Kidney glomerular epithelial cell (primary cell): ENCODE measurements at places on chromosomes 5 and 9.

DNA sequence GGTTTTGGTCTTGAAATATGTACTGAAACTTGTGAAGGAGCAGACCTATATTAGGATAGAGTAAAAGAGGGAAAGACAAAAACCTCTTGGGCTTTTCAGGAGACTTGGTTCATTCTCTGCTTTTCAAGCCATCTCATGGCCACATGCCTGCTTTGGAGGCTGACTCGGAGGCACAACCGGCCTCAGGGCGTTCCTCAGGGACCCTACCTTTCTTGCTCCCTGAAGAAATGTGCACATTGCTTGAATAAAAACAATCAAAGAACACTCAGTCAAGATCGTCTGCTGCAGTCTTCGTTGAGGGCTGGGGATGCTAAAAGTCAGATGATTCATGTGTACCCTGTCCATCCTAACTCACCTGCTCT is 994 bp downstream of the IRGM start:
- no peak for DNase-seq

GRCh38 chr5:33228149-33228548 is 212.6 kb upstream of the TARS1 start:
- DNase-seq = no peak

DNA sequence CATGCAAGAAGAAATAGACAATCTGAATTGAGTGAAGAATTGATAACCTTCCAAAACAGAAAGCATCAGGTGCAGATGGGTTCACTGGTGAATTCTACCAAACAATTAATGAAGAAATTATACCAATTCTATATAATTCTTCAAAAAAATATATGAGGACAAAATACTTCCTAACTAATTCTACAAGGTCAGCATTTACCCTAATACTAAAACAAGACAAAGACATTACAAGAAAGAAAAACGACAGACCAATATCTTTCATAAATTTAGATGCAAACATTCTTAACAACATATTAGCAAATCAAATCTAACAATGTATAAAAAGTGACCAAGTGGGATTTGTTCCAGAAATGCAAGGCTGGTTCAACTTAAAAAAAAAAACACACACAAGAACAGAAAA is 183.9 kb downstream of the BARX1 start:
- DNase-seq = no peak

GRCh38 chr5:122581629-122582028 is 193.3 kb upstream of the SNX2 start:
- no peak for DNase-seq

GRCh38 chr5:1246711-1247431 is 21.7 kb downstream of the SLC6A18 start:
- DNase-seq = no peak

DNA sequence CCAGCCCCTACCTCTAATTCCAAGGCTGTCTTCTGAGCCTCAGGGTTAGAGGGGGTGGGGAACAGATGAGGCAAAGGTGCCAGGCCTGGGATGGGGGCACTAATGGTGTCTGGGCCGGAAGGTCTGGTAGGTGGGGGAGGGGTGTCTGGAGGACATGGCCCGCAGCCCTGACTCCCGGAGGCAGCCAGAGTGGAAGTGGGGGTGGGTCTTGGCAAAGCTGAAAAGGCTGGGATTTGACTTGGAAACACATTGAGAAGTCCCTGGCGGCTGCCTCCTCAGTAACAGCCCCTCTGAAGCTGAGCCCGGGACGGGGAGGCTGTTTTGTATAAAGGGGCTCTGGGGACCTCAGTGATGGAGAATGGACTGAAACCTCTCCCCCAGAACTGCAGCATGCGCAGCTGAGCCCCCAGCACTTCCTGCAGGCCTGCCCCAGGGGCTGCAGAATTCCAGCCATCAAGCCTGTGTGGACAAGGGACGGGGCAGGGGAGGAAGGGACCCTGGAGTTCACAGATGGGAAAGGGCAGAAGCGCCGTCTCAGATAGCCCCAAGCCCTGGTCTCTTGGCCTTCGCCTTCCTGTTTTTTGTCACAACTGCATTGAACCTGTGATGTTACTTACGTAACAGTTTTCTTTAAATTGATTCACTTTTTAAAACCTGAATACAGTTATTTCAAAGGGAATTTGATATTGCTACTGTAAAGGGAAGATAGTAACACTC is 49.3 kb upstream of the SYNPO start:
- DNase-seq = no peak

GRCh38 chr9:36862206-36863145 is 171.6 kb downstream of the PAX5 start:
- DNase-seq = peak; percentile 33

GRCh38 chr5:149614034-149614907 is 33.0 kb downstream of the ARHGEF37 start:
- DNase-seq = no peak

GRCh38 chr5:74441616-74442015 is 198.9 kb downstream of the ENC1 start:
- DNase-seq = no peak

- no peak for DNase-seq
Observed at GRCh38 chr9:129163753-129164152, 14.3 kb downstream of the IER5L start.

- DNase-seq = no peak
Observed at GRCh38 chr9:86891091-86891490, 56.2 kb downstream of the GAS1 start.

- DNase-seq = peak; percentile 49
Observed at GRCh38 chr5:79857714-79858409, 133.2 kb downstream of the MTX3 start.

GRCh38 chr5:6715758-6716628 is 2.8 kb downstream of the TENT4A start:
- no peak for DNase-seq

DNA sequence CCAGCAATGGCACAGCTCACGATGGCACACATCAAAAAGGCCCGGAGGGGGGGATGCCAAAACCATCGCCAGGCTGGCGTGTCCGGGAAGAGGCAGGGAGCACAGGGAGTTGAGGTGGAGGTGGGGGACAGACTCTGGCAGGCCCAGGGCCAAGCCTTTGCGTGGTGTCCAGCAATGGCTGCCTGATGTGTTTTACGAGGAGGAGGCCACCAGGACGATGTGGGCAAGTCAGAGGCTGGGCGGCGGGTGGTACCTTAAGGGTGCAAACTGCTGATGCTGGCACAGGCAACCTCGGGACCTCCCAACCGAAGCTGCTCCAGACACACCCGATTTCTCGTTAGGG is 4.7 kb downstream of the VAV2 start:
- DNase-seq = no peak

GRCh38 chr9:77433675-77434445 is 214.3 kb downstream of the GNA14 start:
- DNase-seq = peak; percentile 55

DNA sequence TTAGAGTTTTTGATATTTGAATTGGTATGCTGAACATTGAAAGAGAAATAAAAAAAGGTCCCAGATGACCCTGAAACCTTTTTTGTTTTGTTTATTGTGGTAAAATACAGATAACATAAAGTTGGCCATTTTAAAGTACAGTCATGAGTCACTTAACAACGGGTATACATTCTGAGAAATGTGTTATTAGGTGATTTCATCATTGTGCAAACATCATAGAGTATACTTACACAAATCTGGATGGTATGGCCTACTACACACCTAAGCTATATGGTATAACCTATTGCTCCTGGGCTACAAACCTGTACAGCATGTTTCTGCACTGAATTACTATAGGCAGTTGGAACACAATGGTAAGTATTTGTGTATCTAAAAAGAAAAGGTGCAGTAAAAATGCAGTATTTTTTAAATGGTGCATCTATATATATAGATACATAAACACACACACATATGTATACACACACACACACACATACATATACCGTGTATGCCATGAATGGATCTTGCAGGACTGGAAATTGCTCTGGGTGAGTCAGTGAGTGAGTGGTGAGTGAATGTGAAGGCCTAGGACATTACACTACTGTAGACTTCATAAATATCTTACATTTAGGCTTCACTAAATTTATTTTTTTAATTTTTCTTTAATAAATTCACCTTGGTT is 31.0 kb downstream of the TTC1 start:
- no peak for DNase-seq

- peak; percentile 10 for DNase-seq
Observed at GRCh38 chr5:142360051-142360498, 35.3 kb upstream of the SPRY4 start.

- DNase-seq = no peak
Observed at GRCh38 chr9:135117281-135117680, 29.8 kb downstream of the OLFM1 start.

DNA sequence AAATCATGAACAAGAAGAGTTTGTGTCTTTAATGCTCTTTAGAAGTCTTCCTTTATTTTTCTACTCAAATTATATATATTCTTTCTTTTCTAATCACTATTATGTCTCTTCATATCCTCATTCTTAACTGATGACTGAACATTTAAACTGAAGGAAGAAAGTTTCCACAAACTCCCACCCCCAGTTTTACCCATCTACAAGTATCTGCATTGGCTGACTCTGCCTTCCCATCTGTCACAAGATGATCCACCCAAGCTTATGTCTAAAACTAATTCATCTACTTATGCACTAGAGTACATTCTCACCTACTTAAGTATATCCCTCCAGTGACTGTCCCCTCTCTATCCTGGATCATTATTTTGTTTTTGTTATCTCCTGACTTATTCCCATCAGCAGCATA is 344.5 kb downstream of the PRR16 start:
- DNase-seq = no peak

- DNase-seq = no peak
Observed at GRCh38 chr9:16884952-16885513, 14.6 kb upstream of the BNC2 start.

DNA sequence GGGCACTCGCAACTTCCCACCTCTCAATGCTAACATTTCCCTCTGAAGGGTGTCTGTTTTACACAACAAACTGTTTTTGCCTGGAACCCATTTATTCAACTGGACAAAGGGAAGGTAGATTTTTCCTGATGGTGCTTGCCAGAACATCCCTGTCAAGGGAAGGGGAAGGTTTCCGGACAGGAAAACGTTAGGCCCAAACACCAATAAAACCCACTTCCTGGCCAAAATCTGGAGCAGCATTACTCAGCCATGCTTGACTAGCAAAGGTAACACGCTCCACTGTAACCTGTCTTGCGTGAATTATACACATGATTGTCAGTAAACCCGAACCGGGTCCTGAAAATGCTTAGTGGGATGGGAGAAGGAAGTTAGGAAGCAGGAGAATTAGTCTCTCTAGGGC is 90.2 kb downstream of the SAXO1 start:
- DNase-seq = no peak

- no peak for DNase-seq
Observed at GRCh38 chr5:114249823-114250222, 112.0 kb upstream of the KCNN2 start.

DNA sequence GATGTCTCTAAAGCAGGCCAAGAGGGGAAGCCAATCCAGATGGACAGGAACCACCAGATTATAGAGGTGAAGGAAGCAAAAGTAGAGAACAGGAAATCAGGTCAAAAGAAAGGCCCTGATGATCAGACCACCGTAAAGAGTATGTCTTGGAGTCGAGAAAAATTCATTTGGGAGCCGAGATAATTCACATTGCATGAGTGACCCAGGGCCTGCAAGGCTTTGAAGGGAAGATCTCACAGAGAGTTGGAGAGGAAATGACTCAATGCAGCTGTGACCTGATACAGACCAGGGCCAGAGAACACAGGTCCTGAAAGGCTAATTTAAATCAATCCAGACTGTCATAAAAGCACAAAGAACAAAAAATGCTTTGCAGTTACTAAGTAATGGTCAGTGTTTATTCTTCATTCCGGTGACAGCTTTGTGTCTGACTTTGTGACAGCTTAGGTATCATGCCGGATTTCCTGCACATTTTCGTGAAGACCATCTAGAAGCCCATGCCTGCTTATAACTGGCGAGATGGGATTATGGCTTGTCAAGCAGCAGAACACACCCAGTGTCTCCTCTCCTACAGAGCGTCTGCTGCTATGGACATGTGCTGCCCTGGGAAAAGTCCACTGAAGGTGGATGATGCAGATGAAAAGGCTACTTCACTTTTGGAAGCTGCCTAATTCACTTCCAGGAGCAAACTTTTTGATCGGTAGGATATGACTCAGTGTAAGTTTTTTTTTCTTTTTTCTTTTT is 5.8 kb upstream of the ACTBL2 start:
- DNase-seq = peak; percentile 63

- no peak for DNase-seq
Observed at GRCh38 chr9:136484153-136485048, 1.6 kb upstream of the SEC16A start.

- DNase-seq = no peak
Observed at GRCh38 chr9:93829271-93830011, 125.7 kb downstream of the BARX1 start.

GRCh38 chr9:131149688-131150053 is 24.3 kb downstream of the NUP214 start:
- no peak for DNase-seq

DNA sequence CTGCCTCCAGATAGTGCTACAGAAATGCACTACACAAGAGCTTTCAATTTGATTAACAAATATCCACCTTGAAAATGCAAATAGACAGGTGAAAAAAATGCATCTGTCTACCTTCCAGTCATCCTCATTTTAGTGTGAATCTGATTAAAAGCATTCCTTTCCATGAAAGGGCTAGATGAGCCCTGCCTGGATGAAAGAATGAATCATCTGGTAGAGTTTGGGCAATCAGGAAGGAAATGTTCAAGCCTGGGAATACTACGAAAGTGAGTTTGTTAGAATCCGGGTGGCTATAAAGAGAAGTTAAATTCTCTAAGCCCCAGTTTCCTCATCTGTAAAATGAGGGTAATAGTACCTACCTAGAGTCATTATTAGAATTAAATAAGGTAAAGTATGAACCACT is 142.6 kb downstream of the FAM114A2 start:
- DNase-seq = no peak

- no peak for DNase-seq
Observed at GRCh38 chr5:136382071-136382470, 16.7 kb upstream of the TRPC7 start.

- peak; percentile 61 for DNase-seq
Observed at GRCh38 chr5:115842089-115842935, 577 bp downstream of the AP3S1 start.

DNA sequence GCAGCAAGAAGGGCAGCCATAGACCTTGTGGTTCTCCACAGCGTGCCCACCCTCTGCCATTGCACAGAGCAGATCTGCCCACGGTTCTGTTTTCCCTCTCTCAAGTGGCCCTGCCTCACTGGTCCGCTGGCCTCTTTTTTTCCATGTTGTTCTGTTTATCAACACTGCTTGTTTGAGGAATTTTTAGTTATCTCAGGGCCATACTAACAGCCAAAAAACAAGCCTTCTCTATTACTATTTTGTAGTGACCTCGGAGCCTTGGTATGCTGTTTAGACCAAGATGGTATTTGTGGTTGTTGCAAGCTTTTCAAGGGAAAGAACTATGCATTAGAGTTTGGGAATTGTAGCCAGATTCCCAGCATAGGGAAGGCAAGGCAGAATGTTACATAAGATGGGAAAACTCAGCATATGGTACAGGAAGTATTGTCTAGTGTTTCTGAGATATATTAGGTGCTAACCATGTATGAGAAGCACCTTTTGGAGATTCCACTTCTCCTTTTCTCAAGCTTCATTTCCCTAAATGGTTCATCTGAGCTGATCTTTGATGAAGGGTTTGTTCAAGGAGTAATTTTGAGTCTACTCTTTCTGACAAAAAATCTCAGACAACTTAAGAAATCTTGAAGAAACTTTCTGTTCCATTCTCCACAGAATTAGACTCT is 54.3 kb downstream of the NUP214 start:
- peak; percentile 10 for DNase-seq
